Activated CD4-positive, alpha-beta T cell treated with anti-CD3 and anti-CD28 coated beads, Interleukin-2, amount 50 U/mL, for 4 hours (primary cell): ENCODE measurements at places on chromosomes 1 and 21.

DNA sequence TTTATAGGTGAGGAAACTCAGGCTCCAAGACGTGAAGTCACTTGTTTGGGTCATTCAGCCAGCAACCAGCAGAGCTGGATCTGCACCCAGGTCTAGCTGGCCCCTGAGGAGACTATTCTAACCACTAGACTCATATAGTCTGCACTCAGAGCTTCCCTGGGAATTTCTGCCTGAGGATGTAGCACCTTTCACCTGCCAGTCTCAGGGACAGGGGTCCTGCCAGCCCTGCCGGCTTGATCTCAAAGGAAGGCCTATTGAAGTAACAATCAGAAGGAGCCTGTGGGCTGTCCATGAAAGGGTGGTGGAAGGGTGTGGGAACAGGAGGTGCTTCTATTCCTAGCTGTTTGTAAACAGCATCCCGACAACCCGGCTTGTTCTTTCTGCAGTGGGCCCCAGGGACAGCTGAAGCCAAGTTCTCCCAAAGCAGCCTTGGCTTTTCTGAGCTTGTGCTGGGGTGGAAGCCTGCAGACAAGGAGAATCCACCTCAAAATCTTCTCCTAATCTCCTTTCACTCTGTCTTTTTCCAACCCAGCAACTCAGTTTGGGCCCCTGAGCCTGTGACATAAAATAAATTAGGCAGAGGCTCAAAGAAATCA, 7.8 kb downstream of the LMOD1 start:
- DNase-seq, result no peak

DNA sequence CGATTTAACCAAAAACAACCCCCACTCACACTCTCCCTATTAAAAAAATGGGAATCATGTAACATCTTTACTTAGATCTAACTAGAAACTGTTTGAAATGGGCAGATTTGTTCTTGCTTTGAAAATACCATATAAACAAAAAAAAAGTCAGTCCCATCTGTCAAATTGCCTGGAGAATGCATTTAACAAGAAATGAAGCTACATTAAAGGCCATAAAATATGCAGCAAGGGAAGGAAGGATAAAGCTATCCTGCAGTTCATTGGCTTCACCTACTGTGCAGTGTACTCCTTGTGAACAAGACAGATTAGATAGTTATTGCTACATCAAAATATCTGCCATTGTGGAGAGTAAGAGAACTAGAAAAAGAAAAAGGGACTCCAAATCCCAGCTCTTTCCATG, 160.5 kb downstream of the LRRC7 start:
- DNase-seq, result no peak

GRCh38 chr21:14870853-14871149, 194.0 kb downstream of the NRIP1 start:
- no peak for DNase-seq

- DNase-seq, result no peak
Observed at GRCh38 chr1:71295350-71295749, 214.5 kb upstream of the ZRANB2 start.

GRCh38 chr1:230105754-230106625, 39.0 kb downstream of the GALNT2 start:
- no peak for DNase-seq
